Suprapubic skin (tissue), 4 donors: ENCODE measurements at places on chromosomes 13 and 19. TPM values are rescaled to one million over a fixed set of nuclear protein-coding genes. Genes with fewer than 3 reads are reported as not detected.

- DNase-seq = no peak
Observed at GRCh38 chr13:64332048-64332447, 2898.1 kb downstream of the PCDH9 start.

- no peak for DNase-seq
Observed at GRCh38 chr19:39970425-39970674, 615 bp upstream of the PSMC4 start.

GRCh38 chr19:21680671-21681070 is 86.7 kb downstream of the ZNF100 start:
- no peak for DNase-seq

GRCh38 chr13:113749967-113750366 is 9.1 kb upstream of the TMEM255B start:
- no peak for DNase-seq

DNA sequence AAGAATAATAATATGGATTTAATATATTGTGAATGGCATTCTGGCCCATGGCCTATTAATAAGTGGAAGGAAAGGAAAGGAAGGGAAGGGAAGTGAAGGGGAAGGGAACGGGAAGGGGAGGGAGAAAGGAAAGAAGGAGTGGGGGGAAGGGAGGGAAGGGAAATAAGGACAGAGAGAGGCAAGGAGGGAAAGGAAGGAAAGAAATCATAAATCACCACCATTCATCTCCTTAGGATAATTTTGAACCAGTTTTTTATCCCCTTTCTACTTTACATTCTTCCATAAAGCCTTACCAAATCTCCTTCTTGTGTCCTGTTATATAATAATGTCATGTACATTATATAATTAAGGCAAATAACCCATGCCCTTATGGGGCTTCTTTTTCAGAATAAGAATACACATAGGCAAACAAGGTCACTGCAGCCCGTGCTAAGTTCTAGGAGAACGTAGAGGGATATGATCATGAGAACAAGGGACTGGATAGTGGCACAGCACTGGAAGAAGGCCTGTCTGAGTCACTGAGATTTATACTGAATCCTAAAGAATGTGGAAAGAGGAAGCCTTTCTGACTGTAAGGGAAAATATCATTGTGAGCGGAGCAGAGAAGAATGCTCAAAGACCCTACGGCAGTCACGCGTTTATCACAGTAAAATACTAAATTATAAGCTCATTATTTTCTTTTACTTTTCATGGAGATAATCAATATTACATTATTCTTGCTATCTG is 444.5 kb upstream of the GPC6 start:
- DNase-seq = no peak

GRCh38 chr13:51797664-51798488 is 6.1 kb downstream of the DHRS12 start:
- DNase-seq = peak; percentile 62

GRCh38 chr13:61146158-61146557 is 269.5 kb downstream of the PCDH20 start:
- DNase-seq = no peak

DNA sequence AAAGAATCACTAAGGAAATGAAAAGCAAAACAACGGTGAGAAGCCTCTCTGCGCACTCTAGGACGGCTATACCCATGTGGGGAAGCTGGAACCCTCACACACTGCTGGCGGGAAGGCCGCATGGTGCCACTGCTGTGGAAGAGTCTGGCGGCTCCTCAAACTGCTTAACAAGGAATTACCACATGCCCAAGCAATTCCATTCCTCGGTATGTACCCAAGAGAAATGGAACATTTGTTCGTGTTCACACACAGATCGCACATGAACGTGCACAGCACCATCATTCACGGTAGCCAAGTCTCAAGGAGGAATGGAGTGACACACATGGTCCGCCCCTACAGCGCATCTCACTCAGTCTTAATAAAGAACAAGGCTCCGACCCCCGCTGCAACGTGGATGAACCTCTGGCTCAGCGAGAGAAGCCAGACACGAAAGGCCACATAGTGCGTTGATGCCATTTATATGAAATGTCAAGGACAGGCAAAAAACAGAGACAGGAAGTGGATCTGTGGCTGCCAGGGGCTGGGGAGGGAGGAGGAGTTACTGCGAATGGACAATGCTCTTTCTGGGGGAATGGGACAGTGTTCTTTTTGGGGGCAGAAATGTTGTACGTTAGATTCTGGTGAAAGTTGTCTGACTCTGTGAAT is 7.6 kb downstream of the CAPS start:
- no peak for DNase-seq

Gene OR4F17
- not detected for total RNA-seq

Gene AP3D1
- 99.4 TPM for total RNA-seq

Gene IFI30
- 34.7 TPM for total RNA-seq

Gene KLK2
- not detected for total RNA-seq

Gene CD79A
- not detected for total RNA-seq
